Colonic mucosa (tissue), 4 donors: ENCODE measurements at places on chromosomes 4 and X.

GRCh38 chr4:10623862-10624261, 60.7 kb downstream of the CLNK start:
- DNase-seq = no peak

- DNase-seq = no peak
These were observed 160.3 kb downstream of the CXXC4 start for GRCh38 chr4:104334410-104334809.

- no peak for DNase-seq
These were observed 2.3 kb downstream of the PLAC8 start for GRCh38 chr4:83112231-83112630.

DNA sequence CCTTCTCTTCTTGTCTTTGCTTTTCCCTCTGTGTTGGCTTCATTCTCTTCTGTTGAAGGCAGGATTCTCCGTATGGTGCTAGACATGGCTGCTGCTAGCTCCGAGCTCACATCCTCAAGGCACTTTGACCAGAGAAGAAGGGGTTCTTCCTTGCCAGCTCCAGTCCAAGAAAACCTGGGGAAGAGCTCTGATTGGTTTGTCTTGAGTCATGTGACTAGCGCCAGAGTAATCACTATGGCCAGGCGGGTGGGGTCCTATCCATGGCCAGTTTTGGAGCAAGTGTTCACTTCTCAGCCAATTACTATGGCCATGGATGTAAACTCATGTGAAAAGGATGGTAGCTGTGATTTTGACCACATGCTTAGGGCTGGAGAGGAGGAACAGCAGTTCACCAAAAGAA, 74.2 kb downstream of the CT47B1 start:
- no peak for DNase-seq

GRCh38 chr4:130043732-130044160, 947.8 kb downstream of the C4orf33 start:
- DNase-seq = no peak

DNA sequence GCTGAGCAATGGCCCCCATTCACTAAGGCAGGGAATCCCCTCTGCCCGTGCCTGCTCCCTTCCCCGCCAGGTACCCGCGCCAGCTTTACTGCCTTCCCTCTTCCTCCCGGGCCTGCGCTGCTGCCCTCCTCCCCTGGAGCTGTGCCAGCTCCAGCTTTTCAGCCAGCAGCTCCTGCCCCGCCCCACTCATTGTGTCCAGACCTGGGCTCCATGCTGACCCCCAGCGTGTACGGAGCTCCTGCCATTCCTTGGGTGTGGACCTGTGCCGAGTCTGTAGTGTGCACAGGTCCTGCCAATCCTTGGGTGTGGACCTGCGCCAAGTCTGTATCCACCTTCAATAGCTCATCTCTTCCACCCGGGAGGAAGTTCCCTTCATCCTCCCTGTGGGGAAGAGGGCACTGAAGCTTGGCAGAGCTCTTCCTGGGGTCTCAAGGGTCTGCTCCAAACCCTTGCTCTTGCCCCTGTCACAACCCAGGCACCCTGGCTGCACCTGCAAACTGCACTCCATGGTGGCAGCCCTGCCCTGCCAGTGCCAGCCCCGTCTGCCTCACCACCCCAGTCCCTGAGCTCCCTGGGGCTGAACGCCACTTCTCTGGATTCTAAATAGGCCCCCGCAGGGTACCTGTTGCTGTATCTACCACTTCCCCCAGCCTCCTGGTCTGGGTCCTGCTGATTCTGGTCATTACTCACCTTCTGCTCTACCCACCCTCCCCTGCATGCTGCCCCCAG, 63.9 kb downstream of the TRMT44 start:
- no peak for DNase-seq

DNA sequence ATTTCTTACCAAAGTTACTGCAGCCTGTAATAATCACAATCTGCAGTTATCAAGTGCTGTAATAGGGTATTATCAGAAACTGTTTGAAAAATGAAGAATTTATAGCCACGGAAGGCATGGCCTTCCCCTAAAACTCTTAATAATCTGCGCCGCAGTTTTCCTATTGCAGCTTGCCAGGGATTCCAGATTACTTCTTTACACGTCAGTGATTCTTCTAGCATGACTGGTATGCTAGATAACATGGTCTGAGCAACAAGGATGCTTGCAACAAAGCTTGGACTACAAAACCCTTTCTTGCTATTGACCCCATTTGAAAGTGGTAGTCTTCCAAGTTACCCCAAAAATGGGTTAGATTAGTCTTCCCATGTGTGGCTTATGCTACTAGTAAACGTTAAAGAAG, 47.2 kb upstream of the GK2 start:
- DNase-seq = no peak

- no peak for DNase-seq
These were observed 178.7 kb downstream of the SLIT2 start for GRCh38 chr4:20430259-20430941.

- DNase-seq = no peak
These were observed 103.5 kb upstream of the PLAC1 start for GRCh38 chrX:134761788-134762187.

DNA sequence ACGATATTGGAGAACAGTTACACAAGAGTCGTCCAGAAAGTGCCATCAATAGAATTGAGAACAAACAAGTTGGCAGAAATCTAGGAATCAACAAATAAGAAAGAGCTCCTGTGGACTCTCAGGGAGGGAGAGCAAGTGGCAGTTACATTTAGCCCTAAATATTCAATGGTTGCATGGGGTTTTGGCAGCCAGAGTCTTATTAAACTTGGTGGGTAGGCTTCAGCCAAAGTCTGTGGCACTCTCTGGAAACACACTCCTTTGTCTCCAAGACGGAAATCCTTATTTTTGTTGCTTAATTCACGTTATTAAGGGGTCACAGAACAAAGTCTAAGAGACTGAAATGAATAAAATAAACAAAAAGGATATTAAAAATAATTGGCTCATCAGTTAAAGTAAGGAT, 742.2 kb upstream of the ATOH1 start:
- no peak for DNase-seq
